M059J (cell line): ENCODE measurements at places on chromosomes 12 and 14.

GRCh38 chr12:123076604-123077297, 74.1 kb downstream of the PITPNM2 start:
- peak; percentile 43 for DNase-seq

DNA sequence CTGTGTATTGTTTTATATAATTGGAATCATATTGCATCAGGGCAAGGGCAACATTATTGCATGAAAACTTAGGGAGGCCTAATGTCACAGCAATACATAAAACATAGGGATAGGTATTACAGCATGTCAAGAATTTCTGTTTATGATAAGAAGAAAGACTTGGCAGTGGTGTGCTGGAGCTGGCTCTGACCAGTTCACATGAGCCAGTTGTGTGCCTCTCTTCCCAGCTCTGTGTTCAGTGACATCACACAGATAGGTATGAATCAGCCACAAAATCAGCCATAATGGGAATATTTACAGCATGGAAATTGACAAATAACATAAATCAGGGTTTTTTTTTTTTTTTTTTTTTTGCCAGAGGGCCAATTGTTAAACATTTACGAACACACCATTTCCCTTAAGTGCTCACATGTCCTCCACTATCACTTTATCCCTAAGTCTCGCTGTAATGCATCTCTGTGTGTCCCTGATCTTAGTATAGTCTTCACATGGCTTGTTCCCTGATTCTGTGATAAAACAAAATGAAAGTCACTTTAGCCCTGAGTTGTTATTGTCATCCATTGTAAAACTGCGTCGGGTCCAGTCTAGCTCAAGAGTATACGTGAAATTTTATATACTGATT, 31.9 kb upstream of the ACSM4 start:
- DNase-seq, result peak; percentile 22

GRCh38 chr12:77678621-77679020, 152.1 kb upstream of the NAV3 start:
- no peak for DNase-seq

- no peak for DNase-seq
These were observed 58.0 kb upstream of the GSC start for GRCh38 chr14:94827711-94828447.

DNA sequence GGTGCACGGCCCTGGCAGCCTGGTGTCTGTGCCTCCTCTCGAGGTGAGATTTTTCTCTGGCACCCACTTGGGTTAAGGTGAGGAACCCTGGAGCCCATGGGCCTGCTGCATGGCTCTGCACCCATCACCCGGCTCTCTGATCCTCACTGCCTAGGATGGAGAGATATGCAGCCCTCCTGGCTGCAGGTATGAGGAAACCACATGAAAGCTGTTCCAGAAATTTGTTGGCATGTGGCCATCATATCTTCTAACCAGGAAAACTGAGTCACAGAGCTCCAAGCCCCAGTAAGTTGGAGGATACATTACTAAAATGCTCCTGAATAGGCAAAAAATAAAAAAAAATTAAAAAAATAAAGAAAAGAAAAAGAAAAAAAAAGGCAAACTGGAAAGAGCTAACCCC, 39.3 kb upstream of the DDX11 start:
- DNase-seq, result no peak

DNA sequence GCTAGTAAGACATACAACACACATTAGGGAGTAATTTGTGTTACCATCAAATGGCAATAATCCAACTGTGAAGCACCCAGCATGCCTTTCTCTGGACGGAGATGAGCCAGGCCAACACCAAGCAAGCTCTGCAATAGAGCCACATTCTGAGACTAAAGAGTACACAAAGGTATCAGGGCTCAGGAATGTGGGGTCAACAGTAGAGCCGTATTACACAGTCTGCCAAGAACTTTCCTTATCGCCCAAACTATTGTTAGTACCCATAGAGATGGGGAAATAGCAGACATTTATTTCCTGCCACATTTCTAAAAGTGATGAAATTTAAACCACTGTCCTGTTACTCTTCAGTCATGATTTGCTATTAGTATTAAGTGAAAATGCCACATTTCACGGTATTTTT, 113.7 kb downstream of the BMP4 start:
- DNase-seq, result peak; percentile 89

GRCh38 chr14:64799555-64799954, 80.2 kb downstream of the SPTB start:
- no peak for DNase-seq

DNA sequence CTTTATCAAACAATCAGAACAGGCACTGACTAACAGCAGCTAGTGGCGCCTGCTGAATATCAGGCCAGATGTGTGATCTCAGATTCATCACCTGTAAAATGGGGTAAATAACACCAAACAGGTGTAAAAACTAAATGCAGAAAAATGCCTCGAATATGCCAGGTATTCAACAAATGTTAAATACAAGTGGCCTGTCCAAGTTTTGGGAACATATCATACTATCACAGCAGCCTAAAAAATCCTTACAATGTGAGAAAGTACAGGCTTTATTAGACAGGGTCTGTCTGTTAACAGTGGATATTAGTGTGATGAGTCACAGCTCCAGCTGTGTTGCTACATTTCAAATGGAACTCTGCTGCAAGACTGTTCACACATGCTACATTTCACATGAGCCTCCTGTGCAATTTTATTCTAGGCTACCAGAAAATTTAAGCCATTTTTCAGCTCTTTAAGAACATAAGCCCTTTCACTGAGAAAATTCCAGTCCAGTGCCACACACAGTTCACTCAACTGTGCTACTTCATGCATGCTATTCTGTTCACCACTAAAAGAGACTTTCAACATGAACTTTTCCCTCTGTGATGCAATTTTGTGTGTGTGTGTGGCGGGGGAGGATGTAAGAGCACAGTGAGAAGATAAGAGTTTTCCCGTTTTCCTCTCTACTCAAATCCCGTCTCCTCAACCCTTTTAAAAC, 56.7 kb downstream of the MSRB3 start:
- peak; percentile 61 for DNase-seq
